AG09309 (cell line): ENCODE measurements at places on chromosomes 7 and 10.

GRCh38 chr7:130352194-130353074 lies 7.8 kb downstream of the CPA5 start:
- no peak for DNase-seq

GRCh38 chr7:45435846-45436245 lies 138.3 kb upstream of the ADCY1 start:
- DNase-seq = peak; percentile 41

- DNase-seq = peak; percentile 48
These were observed 22.0 kb downstream of the CSGALNACT2 start for GRCh38 chr10:43160046-43160920.

DNA sequence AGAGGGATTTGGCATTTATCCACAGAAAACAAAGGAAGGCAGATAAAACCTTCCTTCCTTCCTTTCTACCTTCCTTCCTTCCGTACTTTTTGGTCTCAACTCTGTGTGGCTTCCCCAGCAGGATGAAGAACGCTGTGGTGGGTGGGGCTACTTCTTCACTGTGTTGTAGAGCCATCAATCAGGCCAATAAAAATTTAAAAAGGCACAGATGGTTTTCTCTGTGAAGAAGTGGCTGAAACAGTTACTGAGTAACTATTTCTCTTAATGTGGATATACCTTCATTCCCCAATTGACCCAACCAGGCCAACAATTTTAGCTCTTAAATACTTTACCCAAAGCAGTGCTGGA lies 75.8 kb downstream of the ZNF92 start:
- no peak for DNase-seq

GRCh38 chr7:110090110-110090820 lies 1000.7 kb upstream of the LRRN3 start:
- no peak for DNase-seq

- DNase-seq = no peak
These were observed 798 bp upstream of the AUTS2 start for GRCh38 chr7:69597278-69598076.

- no peak for DNase-seq
These were observed 1.4 kb upstream of the CALD1 start for GRCh38 chr7:134777908-134778580.

DNA sequence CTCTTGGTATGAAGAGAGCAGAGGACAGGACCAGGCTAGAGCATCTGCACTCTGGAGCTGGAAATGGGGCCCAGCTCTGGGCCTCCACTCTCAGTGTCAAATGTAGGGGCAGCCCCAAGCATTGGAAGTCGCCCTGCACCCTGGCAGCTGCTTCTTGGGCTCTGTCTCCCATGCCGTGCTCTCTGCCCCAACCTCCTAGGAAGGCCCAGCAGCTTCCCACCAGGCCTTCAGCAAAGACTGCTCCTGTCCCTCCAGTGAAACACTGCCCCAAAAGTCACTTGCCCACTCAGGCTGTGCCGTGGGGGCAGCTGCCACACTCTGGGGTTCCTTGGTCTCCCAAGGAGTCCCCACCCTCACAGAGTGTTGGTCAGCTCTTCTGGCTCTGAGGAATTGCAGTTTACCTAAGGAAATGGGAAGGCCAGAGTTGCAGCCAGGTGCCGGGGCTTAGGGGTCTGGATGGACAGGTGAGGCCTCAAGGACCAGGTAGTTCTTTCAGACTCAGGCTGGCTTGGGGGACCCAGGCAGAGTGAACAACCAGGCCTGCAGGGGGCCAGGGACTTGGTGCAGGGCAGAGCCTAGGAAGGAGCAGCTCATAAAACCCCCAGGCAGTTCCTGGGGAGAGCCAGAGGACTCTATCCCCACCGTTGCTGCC lies 9.4 kb upstream of the OPN4 start:
- no peak for DNase-seq

GRCh38 chr7:136956232-136956631 lies 87.8 kb downstream of the CHRM2 start:
- DNase-seq = peak; percentile 43

- DNase-seq = no peak
These were observed 134.7 kb downstream of the POLR1F start for GRCh38 chr7:19574131-19574530.

- no peak for DNase-seq
These were observed 22.3 kb downstream of the BRAF start for GRCh38 chr7:140902303-140902953.

GRCh38 chr10:51960494-51960895 lies 261.1 kb upstream of the CSTF2T start:
- DNase-seq = peak; percentile 69

- no peak for DNase-seq
These were observed 20.5 kb upstream of the CFAP70 start for GRCh38 chr10:73379064-73379748.

GRCh38 chr10:69385454-69386350 lies 31.0 kb downstream of the TACR2 start:
- no peak for DNase-seq

DNA sequence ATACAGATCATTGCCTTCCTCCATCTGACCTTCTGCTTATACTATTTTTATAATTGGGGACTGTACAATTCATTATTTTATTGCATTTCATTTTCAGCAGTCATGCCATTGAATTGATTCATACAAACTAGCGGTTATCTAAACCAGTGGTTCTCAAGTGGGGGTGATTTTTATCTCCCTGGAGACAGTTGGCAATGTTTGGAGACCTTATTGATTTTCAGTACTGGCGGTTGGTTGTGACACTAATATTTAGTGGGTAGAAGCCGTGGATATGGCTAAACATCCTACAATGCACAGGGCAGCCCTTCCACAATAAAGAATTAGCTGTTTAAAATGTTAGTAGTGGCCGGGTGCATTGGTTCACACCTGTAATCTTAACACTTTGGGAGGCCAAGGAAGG lies 765.9 kb downstream of the LRMDA start:
- DNase-seq = no peak

- no peak for DNase-seq
These were observed 77.6 kb upstream of the SFMBT2 start for GRCh38 chr10:7488418-7488829.

- DNase-seq = no peak
These were observed 14.3 kb upstream of the ELN start for GRCh38 chr7:74013539-74014272.

DNA sequence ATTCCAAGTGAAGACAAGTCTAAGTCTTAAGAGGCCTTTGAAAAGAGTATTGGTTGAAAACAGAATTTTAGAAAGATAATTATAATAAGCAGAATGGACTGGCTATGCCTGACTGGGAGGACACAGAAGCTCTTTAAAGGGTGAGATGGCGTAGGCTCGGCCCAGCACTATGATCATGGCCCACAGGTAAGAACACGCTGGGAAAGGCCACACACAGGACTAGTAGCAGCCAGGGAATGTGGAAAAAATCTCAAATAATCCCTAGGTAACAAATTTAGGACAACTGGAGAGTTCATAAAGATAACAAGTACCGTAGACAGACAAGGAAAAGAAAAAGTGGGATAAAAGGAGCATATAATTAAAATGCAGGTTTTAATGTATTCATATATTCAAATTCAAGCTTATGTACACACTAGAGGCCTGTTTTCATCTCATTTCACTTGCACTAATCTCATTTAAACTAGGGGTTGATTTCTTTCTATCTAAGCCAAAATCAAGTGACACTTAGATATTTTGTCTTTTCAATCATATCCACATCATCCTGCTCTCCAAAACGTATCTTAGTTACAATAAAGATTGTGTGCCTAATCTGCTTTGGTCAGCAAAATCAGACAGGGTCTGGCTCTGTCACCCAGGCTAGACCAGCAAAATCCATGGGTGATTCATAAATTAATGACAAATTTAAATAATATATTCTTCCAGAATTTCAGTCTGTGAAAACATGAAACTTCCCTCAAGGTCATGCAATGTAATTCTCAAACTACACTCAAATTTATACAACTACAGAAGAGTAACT lies 53.0 kb downstream of the EZH2 start:
- no peak for DNase-seq

GRCh38 chr10:61836888-61837754 lies 64.4 kb upstream of the ARID5B start:
- no peak for DNase-seq

GRCh38 chr7:155834486-155835048 lies 22.3 kb upstream of the SHH start:
- DNase-seq = no peak

DNA sequence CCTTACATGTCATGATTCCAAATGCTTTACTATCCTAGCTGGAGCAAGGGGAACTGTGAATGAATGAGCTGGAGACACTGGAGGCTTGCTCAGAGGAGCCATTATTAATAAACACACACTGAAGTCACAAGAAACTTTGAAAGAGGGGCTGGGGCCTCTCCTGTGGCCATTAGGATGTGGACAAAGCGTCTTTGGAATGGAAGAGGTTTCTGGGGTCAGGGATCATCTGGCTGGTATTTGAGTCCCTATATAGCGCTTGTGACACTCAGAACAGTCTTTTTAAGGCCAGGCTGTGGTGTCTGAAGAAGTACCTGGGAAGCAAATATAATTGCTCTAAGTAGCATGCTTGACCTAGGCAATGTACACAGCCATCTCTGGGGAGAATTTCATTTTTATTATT lies 193.0 kb downstream of the JCAD start:
- DNase-seq = no peak

DNA sequence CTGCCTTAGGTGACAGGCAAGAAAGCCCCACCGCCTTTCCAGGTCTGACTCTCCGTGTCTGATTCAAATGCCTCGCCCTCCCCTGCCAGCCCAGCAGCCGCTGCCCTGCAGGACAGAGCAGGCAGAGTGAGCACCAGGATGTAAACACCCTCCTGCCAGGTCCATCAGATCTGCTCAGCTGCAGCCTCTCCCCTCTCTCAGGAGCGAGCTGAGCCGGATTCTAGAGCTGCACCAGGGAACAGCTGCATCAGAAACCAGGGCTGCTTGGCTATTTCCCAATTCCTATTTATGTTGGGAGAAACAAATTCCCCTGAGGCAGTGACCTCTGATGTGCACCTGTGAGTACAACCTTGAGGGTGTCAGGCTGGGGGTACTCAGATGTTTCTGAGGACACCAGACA lies 121.5 kb upstream of the ZMIZ1 start:
- no peak for DNase-seq

- DNase-seq = no peak
These were observed 45.1 kb upstream of the CABCOCO1 start for GRCh38 chr10:61617586-61617985.

- DNase-seq = no peak
These were observed 15.9 kb downstream of the CAMK2B start for GRCh38 chr7:44309271-44310091.

- DNase-seq = no peak
These were observed 95.4 kb downstream of the HIF1AN start for GRCh38 chr10:100631192-100631591.

DNA sequence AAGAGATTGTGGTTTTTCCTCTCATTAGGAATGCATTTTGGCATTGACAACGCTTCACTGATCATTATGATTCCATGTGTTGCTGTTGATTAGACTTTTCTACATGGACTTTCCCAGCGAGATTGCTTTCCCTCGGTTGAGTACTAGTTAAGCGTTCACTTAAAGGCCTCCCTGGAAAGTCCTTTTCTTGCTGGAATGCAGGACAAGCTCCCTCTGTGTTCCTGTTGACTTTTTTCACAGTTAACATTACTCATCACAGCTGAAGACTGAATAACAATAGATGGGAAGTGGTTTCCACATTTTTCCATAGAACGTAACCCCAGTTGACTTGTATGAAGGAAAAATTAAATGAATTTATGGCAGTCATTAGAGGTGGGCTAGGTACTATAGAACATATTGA lies 2.6 kb upstream of the CAV1 start:
- peak; percentile 70 for DNase-seq

- DNase-seq = peak; percentile 25
These were observed 77.1 kb downstream of the ITGB8 start for GRCh38 chr7:20407585-20408466.

DNA sequence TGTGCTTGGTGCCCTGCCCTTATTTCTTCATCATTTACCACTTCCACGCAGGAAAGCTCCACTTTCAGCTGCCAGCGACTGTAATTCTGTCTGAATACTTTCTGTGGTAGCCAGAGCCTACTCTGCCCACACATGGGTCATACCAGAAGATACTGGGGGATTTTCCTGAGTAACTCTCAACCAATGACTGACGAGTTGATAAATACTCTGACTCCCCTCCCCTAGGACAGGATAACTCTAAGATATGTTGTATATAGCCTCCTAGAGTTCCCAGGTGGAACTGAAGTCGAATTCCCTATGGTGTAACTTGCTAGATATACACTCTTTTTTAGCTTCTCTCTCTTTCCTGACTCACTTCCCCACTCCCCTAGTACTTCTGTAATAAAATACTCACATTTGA lies 29.8 kb downstream of the SEM1 start:
- DNase-seq = no peak

- no peak for DNase-seq
These were observed 157.5 kb downstream of the XPNPEP1 start for GRCh38 chr10:109765838-109766237.

DNA sequence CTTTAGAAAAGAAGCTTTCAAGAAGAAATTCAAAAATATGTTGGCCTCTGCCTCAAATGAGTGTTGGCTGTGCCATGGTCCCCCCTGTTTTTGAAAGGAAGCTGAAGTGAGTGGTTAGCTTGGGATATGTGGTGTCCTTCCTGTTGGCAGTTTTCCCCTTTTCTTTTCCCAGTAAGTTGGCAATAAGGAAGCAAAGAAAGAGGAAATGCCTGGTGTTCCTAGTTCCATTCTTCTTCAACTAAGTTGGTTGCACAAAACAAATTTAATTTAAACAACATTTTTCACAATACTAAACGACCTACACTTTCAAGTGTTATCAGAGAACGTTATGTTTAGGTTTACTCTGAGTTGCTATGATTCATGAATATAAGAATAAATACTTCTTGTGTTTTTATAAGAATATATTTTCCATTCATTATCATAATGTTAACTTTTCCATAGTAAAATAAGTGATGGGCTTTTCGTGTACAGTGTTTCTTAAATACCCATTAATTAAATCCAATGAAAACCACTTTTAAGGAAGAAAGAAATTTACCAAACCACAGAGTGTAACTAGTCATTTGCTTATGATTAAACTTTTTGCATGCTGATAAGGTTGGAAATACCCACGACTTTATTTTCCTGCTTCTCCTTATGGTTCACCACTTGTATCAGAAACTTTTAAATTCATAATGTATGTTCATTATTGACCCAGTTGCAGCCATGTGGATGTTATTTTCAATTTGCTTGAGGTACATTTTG lies 7.7 kb downstream of the HDAC9 start:
- no peak for DNase-seq

GRCh38 chr7:95493247-95493646 lies 7.5 kb downstream of the ASB4 start:
- DNase-seq = no peak

DNA sequence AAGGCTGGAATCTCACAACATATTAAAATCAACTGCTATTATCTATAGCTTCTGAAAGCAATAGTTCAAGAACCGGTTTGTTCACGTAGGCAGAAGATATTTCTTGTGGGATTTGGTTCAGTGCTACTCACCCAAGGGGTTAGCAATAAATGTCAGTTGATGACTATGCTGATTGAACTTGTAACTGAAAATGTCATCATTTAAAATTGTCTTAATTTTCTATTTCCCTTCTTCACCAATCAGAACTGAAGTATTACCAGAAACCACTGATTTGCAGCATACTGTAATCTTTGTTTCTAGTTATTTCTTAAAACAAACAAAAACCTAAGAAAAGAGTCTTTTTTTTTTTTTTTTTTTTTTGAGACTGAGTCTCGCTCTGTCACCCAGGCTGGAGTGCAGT lies 46.1 kb downstream of the CPEB3 start:
- DNase-seq = no peak
